ENCODE measurements at places on chromosomes 3 and 15.

GRCh38 chr3:111723293-111724215 lies 128.4 kb upstream of the ZBED2 start:
- DNase-seq: no peak

DNA sequence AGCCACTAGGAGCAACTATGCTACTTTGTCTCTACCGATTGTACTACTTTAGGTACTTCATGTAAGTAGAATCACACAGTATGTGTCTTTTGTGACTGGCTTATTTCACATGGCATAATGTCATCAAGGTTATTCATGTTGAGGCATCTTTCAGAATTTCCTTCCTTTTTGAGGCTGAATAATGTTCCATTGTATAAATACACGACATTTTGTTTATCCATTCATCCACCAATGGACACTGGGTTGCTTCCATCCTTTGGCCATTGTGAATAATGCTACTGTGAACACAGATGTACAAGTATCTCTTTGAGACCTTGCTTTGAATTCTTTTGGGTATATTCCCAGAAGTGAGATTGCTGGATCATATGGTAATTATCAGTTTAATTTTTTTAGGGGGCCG lies 29.2 kb downstream of the MYO5A start:
- no peak for DNase-seq

GRCh38 chr3:37971467-37971866 lies 19.1 kb upstream of the VILL start:
- no peak for DNase-seq

DNA sequence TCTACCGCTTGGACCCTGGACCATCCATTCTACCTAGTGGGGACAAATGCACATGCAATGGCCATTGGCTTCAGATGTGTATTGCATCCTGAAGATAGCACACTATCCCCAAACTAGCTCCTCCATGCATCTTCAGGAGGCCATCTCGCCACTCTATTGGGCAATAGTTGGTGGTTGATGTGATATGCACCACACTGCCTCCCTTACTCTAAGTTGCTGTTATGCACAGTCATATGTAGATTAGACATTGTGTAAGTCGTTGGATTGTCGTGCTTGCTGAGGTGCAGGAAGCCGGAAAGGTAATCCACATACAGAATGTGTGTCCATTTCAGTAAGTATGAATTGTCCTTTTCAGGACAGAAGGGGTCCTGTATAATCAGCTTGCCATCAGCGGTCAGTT lies 26.7 kb upstream of the PLA2G4D start:
- DNase-seq: no peak

GRCh38 chr15:89002830-89003229 lies 85.4 kb upstream of the ABHD2 start:
- DNase-seq: no peak
